ENCODE measurements at places on chromosomes 2 and 18.

GRCh38 chr2:186426153-186427016 lies 59.7 kb upstream of the ZC3H15 start:
- DNase-seq: no peak

- DNase-seq: no peak
Measured at GRCh38 chr2:44741507-44741906, 200.0 kb upstream of the SIX3 start.

DNA sequence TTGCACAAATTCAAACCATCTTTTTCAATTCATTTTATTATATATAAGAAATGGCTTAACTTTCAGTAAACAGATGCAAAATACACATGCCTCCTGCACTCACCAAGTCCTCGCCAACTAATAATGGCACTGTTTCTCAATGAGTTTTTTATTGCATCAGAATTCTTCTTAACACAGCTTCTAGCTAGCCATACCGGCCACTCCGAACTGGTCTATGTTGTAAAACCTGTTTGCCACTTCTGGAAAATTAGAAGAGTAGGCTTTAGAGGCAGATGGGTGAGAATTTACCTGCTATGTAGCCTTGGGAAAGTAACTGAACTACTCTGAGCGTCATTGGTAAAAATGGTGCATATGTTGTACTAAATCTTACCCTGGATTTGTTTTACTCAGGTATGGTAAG lies 100.6 kb upstream of the LHCGR start:
- DNase-seq: no peak

- DNase-seq: no peak
Measured at GRCh38 chr18:59690996-59691395, 6.2 kb downstream of the CCBE1 start.

DNA sequence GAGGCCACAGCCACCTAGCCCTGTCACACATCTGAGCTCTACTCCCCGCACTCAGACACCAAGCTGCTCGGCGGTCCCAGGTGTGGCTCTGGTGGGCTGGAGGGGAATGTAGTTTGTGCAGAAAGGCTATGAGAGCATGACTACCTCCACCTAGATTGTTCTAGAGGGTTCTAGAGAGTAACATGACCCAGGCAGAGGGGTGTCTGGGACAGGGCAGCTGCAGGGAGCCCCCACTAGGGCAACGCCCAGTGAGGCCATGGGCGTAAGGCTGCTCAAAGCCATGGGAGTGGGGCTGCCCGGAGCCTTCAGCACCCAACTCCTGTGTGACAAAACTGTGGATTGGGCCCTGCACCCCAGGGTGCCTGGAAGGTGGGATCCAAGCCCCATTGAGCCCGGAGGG lies 511.4 kb upstream of the MYT1L start:
- no peak for DNase-seq

- DNase-seq: no peak
Measured at GRCh38 chr18:24590946-24591345, 130.5 kb downstream of the HRH4 start.

GRCh38 chr18:4068552-4069158 lies 386.5 kb downstream of the DLGAP1 start:
- peak; percentile 77 for DNase-seq

DNA sequence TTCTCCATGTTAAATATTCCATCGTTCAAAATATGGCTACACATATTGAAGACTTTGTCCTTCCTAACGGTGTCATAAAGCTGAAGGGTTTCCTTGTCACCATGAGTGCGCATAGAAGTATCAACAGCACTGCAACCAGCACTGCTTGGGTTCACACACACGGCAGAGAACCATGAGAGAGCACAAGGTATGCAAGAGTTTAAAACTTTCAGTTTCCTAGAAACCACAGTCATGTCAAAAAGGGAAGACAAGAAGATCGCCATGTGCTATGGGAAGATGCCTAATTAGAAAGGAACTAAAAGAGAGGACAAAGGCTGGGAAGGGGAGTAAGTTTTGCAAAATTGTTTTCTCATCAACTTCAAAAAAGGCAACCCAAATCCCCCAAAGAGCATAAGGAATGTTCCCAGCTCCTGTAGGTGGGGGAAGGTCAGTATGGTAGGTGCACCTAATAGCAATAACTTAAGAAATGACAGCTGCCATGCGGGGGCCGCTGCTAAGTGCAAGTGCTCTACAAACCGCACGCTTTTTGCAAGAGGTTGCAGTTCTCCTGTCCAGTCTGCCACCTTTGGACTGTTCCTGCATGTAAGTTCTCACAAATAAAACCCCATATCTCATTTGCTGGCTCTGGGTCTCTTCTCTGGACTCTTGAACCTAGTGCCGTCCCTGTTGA lies 136.8 kb downstream of the TMEM163 start:
- no peak for DNase-seq

DNA sequence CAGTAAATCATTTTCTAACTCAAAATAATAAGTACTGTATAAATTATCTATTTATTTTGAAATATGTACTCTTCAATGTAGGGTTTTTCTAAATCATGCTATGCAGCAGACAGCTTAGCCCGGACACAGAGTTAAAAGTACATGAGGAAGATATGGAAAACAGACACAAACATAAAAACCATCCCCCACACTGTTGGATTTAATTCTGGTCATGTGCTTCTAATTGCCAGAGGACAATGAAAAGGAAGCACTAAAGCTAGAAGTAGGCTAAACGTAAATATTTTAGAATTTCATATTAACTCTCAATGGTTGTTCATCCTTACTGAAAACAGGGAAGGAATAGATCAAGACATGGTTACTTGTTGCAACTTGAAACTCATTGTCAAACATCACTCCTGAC lies 420.7 kb downstream of the ERBB4 start:
- peak; percentile 7 for DNase-seq

DNA sequence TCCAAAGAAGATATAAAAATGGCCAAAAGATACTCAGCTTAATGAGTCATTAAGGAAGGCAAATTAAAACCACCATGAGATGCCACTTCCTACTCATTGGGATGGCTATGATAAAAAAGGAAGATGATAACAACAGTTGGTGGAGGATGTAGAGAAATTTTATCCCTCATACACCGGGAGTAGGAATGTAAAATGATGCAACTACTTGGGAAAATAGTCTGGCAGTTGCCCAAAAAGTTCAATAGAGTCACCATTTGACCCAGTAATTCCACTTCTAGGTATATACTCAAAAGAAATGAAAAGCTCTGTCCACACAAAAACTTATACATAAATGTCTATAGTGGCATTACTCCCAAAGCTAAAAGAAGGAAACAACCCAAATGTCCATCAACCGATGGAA lies 10.1 kb upstream of the SULT1C2 start:
- no peak for DNase-seq

- DNase-seq: no peak
Measured at GRCh38 chr2:139940686-139941085, 1160.5 kb upstream of the NXPH2 start.

DNA sequence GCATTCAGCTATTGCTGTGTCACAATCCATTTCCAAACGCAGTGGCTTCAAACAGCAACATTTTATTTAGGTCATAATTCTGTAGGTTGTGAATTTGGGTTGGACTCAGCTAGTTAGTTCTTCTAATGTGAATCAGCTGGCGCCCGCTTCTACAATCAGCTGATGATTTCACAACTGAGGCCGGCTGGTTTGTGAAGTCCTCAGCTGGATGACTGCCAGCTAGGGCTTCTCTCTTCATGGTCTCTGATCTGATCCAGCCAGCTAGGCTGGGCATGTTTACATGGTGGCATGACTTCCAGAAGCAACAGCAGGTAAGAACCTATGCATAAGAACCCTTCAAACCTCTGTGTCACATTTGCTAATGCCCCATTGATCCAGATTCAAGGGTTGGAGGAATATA lies 172.0 kb downstream of the SLC4A10 start:
- DNase-seq: no peak

DNA sequence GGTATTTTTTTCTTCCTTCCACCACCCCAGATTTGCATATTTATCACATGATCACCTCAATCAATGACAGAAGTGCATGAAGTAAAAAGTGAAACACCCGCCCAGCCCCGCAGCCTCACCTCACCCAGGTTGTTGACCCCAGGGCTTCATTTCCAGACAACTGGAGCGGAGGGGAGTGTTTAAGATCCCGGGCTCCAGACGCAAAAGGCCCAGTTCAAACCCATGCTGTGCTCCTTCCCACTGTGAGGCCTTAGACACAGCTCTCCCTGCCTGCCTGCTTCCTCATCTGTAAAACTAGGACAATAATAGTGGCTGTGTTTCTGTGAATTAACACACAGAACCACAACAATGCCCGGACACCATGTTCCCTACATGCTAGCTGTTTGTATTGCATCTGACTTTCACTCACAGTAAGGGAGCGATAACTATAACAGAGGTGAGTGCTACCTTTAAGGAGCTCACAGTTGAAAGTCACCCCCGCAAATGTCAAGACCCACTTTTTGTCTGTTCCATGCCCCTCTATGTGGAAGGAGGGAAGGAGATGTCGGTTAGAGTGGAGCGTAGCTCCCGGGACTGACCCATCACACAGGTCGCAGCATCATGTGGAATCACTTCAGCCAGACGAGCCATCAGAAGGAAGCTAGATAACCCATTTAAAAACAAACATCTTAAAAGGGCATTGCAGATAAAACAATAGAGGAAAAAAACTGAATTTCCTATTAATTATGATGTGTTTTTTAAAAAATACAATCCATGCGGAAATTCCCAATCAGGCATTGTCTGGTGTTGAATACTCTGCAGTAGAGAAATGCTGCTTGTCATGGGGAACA lies 77.5 kb upstream of the DAPL1 start:
- peak; percentile 76 for DNase-seq
